ENCODE measurements at places on chromosomes 12 and 14. TPM values are rescaled to one million over a fixed set of nuclear protein-coding genes. Genes with fewer than 3 reads are reported as not detected.
A peak's percentile ranks its signal among the peaks of the same experiment; 100 is the strongest.

CCDC60 gene
- total RNA-seq = 1.7 TPM

- no peak overlapping the region for H3K4me3 ChIP-seq
- H3K27me3 ChIP-seq = no peaks in the 10 kb centered on the region
- H3K36me3 ChIP-seq = peaks cover 7% of the 10 kb centered on the region
- H3K4me1 ChIP-seq = no peaks in the 10 kb centered on the region
- DNase-seq = no peak
- no peak overlapping the region for H3K27ac ChIP-seq
Measured at GRCh38 chr12:823028-823698, 70.8 kb downstream of the WNK1 start.

KLHL28 gene
- total RNA-seq = 21.2 TPM

GRCh38 chr14:24394275-24394674, 4.5 kb upstream of the NYNRIN start:
- DNase-seq = no peak
- H3K27ac ChIP-seq = no peak overlapping the region
- peaks cover 4% of the 10 kb centered on the region for H3K4me1 ChIP-seq
- H3K36me3 ChIP-seq = no peaks in the 10 kb centered on the region
- no peaks in the 10 kb centered on the region for H3K27me3 ChIP-seq

DNA sequence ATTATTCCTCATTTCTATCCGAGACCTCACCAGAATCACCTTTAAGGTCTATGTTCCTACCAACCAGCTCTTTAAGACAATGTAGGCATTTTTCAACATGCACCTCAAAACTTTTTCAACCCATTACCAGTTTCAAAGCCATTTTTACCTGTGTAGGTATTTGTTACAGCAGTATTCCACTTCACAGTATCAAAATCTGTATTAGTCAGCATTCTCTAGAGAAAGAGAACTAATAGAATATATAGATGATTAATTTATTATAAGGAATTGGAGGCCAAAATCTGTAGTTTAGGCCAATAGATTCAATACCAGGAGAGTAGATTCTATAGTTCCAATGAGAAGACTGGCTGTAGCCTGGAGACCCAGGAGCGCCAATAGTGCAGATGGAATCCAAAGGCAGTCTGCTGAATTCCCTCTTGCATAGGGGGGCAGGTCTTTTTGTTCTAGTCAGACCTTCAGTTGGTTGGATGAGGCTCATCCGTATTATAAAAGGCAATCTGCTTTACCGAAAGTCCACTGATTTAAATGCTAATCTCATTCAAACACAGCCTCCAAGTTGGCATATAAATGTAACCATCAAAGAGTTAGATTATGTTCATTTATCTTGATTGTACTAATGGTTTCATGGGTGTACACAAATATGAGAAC, 151.6 kb upstream of the SYT1 start:
- no peaks in the 10 kb centered on the region for H3K27me3 ChIP-seq
- no peak for DNase-seq
- H3K4me1 ChIP-seq = no peaks in the 10 kb centered on the region
- no peak overlapping the region for H3K27ac ChIP-seq

LYZ gene
- 0.31 TPM for total RNA-seq

- H3K4me3 ChIP-seq = no peak overlapping the region
- peaks cover 3% of the 10 kb centered on the region for H3K36me3 ChIP-seq
- no peak for DNase-seq
- no peak overlapping the region for H3K27ac ChIP-seq
- H3K27me3 ChIP-seq = no peaks in the 10 kb centered on the region
Measured at GRCh38 chr14:35218963-35219362, 73.2 kb upstream of the PSMA6 start.

DNA sequence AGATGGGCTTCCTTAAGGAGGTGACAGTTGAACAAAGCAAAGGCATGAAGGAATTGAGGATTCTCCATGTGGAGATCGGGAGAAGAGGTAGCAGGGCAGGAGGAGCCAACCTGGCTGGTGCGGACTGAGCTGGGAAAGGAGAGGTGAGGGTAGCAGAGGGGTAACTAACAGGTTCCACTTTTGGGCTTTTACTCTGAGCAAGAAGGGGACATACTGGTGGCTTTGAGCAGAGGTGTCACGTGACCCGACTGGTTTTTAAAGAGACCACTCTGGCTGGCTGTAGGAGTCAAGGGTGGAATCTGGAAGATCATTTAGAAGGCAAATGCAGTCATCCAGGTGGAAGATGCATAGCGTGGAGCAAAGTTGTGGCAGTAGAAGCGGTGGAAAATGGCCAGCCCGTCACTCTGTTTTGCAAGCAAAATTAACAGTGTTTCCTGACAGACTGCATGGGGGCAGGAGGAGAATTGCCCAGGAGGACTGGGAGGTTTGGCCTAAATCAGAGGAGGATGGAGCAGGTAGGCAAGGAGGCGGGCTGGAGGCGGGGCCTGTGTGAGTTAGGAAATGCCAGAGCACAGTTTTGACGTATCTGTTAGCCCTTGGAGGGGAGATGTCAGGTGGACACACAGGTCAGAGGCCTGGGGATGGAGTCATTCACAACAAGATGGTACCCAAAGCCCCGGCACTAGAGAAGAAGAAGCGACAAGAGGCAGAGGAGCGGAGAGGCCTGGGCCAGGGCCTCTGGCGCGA, 156.3 kb upstream of the FKBP4 start:
- H3K4me3 ChIP-seq = no peak overlapping the region
- DNase-seq = no peak
- no peak overlapping the region for H3K27ac ChIP-seq
- peaks cover 16% of the 10 kb centered on the region for H3K4me1 ChIP-seq

- no peaks in the 10 kb centered on the region for H3K4me1 ChIP-seq
- DNase-seq = no peak
- H3K27me3 ChIP-seq = no peaks in the 10 kb centered on the region
- no peaks in the 10 kb centered on the region for H3K36me3 ChIP-seq
- no peak overlapping the region for H3K27ac ChIP-seq
Measured at GRCh38 chr12:65318186-65318685, 39.8 kb downstream of the MSRB3 start.

DNA sequence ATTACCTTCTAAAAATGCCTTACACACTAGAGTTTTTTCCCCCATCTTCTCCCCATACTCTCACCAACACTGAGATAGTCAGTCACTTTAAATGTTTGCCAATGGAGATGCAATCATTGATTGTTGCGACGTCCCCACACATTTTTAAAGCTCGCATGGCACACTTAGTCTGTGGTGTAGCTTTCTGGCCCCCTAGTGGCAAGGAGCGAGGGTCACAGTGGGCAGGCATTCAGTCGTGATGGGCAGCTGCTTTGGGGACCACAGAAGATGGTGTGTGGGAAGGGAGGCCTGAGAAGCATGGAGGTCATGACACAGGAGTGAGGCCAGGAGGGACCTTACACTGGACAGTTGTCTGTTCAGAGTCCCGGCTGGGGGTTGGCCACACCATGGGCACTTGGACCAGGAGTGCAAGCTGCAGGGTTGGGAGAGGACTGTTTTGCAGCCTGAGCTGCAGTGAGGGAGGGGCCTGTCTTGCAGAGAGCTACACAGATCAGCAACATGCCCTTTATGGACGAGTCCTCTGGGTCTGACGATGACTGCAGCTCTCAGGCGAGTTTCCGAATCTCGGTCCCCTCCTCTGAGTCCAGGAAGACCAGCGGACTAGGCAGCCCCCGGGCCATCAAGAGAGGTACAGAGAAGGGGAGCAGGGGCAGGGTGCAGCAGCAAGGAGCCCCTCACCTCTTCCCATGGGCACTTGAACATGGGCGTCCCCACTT, 28.6 kb downstream of the PIGH start:
- H3K4me1 ChIP-seq = no peaks in the 10 kb centered on the region
- peak; percentile 23 for DNase-seq
- no peak overlapping the region for H3K4me3 ChIP-seq
- no peak overlapping the region for H3K27ac ChIP-seq
- no peaks in the 10 kb centered on the region for H3K27me3 ChIP-seq
- H3K36me3 ChIP-seq = no peaks in the 10 kb centered on the region

- peak overlapping the region; percentile 95 for H3K4me3 ChIP-seq
- peak; percentile 51 for DNase-seq
- H3K36me3 ChIP-seq = peaks cover 46% of the 10 kb centered on the region
- H3K27ac ChIP-seq = peak overlapping the region; percentile 94
Measured at GRCh38 chr12:6532927-6533652, 1.2 kb upstream of the GAPDH start.

GRCh38 chr12:63298386-63298930, 147.5 kb upstream of the AVPR1A start:
- no peak overlapping the region for H3K4me3 ChIP-seq
- H3K36me3 ChIP-seq = no peaks in the 10 kb centered on the region
- no peak for DNase-seq

DNA sequence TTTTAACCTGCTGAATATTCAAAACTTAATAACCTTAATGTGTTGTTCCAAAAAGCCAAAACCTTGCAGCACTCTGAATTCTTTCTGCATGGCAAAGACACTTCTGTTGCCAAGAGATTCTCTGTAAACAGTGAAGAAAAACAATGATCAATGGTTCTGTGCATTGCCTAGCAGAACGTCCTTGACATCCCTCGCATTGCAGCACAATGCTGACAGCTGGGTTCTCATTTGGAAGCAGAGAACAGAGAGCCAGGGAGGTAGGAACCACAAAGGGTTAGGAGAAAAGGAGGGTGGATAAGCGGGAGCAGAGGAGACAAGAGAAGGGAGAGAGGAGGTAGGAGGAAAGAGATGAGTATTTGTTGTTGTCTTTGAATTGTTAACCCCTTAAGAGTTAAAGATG, 501.1 kb downstream of the NAV3 start:
- H3K36me3 ChIP-seq = no peaks in the 10 kb centered on the region
- no peaks in the 10 kb centered on the region for H3K27me3 ChIP-seq
- no peak overlapping the region for H3K27ac ChIP-seq
- H3K4me1 ChIP-seq = no peaks in the 10 kb centered on the region

ACOT6 gene
- not detected for total RNA-seq

- H3K27ac ChIP-seq = no peak overlapping the region
- no peaks in the 10 kb centered on the region for H3K4me1 ChIP-seq
- no peak overlapping the region for H3K4me3 ChIP-seq
- DNase-seq = peak; percentile 66
Measured at GRCh38 chr14:80278293-80279023, 67.2 kb upstream of the DIO2 start.

ADAM21 gene
- 0.94 TPM for total RNA-seq

- no peaks in the 10 kb centered on the region for H3K36me3 ChIP-seq
- no peak overlapping the region for H3K4me3 ChIP-seq
- no peaks in the 10 kb centered on the region for H3K27me3 ChIP-seq
- H3K27ac ChIP-seq = no peak overlapping the region
Measured at GRCh38 chr12:21697904-21698630, 40.4 kb upstream of the LDHB start.

GRCh38 chr12:19332196-19332595, 107.1 kb upstream of the AEBP2 start:
- H3K4me3 ChIP-seq = no peak overlapping the region
- peaks cover 3% of the 10 kb centered on the region for H3K36me3 ChIP-seq
- H3K27me3 ChIP-seq = no peaks in the 10 kb centered on the region
- H3K27ac ChIP-seq = no peak overlapping the region
- no peak for DNase-seq

DNA sequence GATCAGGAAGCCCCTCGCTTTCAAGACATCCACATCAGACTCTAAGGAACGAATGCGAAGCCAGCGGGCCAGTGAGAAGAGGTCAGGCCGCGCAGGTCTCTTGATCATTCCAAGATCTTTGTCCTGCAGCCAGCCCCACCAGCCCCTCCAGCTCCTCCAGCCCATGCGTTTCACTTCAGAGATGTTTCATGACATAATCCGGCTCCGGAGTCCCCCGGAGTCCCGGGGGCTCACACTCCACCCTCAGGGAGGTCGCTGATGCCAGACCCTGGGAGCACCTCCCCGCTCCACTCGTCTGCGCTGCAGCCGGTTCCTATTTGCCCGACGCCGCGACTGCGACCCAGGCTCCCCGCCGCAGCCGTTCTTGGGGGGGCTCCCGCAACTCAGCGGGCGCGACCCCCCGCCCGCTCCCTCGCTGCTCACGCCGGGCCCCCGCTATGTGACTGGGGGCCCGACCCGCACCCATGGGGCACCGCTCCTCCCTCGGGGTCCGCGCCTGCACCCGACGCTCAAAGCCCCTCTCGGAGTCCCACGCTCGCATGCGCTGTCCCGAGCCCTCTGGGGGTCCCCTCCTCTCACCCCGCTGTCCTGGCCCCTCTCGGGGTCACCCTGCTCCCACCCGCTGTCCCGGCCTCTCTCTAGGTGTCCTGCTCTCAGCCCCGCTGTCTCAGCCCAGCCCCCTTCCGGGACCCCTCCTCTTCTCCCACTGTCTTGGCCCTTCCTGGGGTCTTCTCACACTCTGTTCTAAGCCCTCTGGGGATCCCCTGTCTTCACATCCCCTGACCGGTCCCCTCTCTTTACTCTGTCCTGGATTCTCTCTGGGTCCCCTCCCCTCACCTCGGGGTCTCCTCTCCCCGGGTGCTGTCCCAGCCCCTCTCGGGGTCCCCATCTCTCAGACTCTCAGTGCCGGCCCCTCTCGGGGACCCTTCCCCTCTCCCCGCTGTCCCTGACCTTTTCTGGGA, 1.1 kb downstream of the TAOK3 start:
- peak overlapping the region; percentile 13 for H3K27ac ChIP-seq
- DNase-seq = no peak
- H3K4me3 ChIP-seq = peak overlapping the region; percentile 76

DNA sequence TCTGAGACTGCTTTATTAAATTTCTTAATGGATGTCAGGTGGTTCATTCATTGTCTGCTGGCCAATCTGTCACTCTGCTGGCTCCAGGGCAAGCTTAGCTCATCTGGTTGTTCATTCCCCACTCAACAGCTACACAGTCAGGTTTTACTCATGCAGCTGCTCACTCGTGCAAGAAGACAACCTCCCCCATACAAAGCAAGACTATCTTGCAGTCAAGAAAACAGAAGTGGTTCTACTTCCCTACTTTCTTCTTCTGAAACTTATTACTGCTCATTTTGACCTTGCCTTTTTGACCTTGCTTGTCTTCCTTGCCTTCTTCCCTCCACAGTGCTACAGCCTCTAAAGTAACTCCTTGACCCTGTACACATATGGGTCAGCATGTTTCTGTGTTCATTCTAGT, 277.9 kb downstream of the SSPN start:
- H3K4me1 ChIP-seq = no peaks in the 10 kb centered on the region
- H3K4me3 ChIP-seq = no peak overlapping the region
- peak; percentile 13 for DNase-seq
- H3K27ac ChIP-seq = no peak overlapping the region
- no peaks in the 10 kb centered on the region for H3K36me3 ChIP-seq

DNA sequence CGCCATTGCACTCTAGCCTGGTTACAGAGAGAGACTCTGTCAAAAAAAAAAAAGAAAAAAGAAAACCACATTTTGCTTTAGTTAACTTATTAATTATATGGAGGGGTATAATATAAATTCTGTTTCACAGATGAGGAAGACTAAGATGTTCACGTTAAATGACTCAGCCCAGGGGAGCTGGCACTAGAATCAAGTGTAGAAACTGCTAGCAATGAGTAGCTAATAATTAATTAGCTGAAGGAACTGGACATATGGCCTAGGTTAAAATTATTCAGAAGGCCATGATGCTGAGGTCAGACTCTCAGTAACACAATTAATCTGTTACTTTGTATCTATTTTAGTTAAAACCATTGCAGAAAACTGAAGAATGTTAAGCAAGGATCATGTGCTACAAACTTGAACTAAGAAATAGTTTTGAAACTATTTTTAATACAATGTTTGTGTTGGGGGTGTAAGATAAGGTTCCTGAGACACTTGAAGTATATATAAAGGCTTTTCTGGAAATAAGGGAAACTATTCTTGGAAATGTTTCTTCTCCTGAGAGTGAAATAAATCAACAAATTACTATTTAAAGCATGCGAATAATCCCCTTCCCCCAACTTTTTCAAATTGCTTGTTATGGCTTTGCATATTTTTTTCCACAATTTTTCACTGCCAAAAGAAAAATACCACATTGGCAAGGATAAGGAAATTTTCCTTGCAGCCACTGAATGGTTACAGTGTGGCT, 589.3 kb downstream of the SOX5 start:
- H3K27me3 ChIP-seq = no peaks in the 10 kb centered on the region
- H3K27ac ChIP-seq = no peak overlapping the region
- no peaks in the 10 kb centered on the region for H3K4me1 ChIP-seq
- DNase-seq = no peak
- H3K4me3 ChIP-seq = no peak overlapping the region
- no peaks in the 10 kb centered on the region for H3K36me3 ChIP-seq
